Stimulated activated effector memory CD8-positive, alpha-beta T cell treated with anti-CD3 and anti-CD28 coated beads, Interleukin-12 subunit alpha, Interleukin-12 subunit beta, amount 100 ng/mL, for 72 hours (primary cell): ENCODE measurements at places on chromosomes 13 and 19.

DNA sequence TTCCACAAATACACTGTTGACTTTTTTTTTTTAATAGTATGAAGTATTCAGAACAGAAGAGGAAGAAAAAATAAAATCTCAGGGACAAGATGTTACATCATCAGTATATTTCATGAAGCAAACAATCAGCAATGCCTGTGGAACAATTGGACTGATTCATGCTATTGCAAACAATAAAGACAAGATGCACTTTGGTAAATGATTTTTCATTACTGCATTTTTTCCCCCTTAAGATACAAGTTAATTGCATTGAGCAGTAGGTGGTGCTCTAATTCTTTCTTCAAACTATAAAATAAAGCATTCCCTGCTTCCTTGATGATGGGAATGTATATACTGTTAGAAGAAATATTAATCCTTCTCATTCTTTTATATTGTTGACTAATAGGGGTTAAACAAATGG lies 17.1 kb downstream of the UCHL3 start:
- no peak for DNase-seq

- no peak for DNase-seq
Measured at GRCh38 chr19:7877249-7877836, 3.2 kb upstream of the PRR36 start.

GRCh38 chr19:49875857-49876421 lies 1.2 kb downstream of the AKT1S1 start:
- no peak for DNase-seq

- DNase-seq, result no peak
Measured at GRCh38 chr19:17490411-17490810, 20.1 kb downstream of the SLC27A1 start.

DNA sequence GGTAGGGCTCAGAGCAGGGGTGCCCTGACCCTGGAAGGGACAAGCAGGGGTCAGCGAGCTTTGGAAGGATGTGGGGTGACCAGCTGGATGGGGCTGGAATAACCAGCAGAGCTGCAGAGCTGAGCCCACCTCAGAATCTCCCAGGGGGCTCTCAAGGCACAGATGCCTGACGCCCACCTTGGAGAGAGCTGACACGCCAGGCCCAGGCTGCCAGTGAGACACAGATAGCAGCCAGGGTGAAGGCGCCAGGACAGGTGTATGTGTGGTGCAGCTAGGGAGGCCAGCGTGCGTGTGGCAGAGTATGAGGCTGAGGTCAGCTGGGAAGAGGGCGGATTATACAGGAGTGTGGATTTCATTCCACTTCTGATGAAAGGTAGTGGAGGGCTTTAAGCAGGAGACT lies 8.9 kb downstream of the AP1M1 start:
- DNase-seq, result no peak

- no peak for DNase-seq
Measured at GRCh38 chr19:15251749-15252397, 19.6 kb upstream of the EPHX3 start.

DNA sequence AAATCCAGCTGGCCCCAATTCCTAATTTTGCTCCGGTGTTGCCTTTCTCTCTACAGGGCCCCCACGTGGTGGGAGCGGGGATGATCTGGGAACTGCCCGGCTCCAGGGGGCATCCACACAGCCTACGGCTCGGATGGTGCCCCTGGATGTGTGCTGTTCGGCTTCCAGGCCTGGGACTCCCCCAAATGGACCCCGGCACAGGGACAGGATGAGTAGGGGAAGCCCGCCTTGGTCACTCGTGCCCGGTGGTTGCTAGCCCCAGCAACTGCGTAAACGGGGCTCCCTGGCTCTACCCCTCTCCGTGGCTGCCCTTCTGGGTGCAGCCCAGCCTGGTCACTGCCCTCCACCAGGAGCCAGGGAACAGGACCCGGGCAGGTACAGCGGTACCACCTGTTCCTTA lies 111.5 kb downstream of the TEX26 start:
- no peak for DNase-seq

DNA sequence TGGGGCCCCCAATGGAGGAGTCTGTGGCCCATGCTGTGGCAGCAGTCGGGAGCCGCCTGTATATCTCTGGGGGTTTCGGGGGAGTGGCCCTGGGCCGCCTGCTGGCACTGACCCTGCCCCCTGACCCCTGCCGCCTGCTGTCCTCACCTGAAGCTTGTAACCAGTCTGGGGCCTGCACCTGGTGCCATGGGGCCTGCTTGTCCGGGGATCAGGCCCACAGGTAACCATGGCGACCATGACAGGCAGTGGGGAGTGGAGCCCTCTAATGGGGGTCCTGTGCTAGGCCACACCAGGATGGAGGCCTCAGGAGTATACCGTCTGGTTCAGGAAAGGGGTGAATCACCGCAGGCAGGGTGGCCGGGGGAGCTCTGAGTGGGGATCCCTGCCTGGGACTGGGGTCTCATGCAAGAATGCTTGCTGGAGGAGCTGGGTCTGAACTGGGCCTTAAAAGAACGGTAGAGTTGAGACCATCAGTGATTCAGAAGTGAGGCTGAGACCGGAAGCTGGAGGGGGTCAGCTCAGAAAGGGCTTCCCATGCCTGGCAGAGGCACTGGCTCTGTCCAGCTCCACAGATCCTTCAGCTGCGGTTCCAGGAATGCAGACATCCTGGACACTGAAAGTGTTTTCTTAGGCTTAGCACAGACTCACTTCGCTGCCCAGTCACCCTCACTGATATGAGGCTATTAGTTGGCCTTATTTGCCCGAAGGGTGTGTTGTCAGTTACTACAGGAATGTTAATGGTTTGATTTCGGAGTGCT lies 29.1 kb downstream of the CNFN start:
- DNase-seq, result no peak

- peak; percentile 52 for DNase-seq
Measured at GRCh38 chr19:57708641-57709361, at the start of gene ZNF154. TSS of gene ZNF154 (minus strand) at chr19:57709204. CDS start at chr19:57708971, 233 bp downstream.

DNA sequence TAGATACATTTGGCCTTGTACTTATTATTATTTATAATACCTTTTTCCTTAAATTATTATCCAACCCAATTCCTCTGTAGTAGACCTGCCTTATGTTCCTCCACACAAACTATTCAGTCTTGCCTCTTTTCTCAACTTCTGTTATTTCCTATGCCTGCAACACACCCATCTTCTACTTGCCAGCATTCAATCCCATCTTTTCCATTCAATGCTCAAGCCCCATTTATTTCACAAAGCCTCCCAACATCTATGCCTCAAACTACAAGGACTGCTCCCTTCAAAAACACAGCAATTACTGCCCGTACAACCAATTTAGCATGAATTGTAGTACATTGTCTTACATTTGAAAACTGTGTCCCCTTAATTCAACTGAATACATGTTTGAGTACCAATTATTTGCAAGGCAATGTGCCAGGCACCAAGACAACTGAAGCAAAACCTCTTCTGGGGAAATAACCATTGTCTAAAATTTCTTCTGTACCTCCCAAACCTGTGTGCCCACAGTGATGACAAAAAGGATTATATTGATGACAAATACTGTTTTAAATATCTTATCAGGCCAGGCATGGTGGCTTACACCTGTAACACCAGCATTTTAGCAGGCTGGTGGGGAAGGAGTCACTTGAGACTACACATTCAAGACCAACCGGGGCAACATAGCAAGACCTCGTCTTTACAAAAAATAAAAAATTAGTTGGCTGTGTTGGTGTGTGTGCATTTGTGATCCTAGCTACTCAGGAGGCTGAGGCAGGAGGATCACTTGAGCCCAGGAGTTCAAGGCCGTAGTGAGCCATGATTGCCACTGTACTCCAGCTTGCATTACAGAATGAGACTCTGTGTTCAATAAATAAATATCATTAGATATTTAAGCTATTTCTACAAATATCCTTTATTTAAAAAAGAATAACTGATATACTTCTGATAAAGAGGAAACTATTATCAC lies 35.1 kb downstream of the ELF1 start:
- DNase-seq, result no peak

DNA sequence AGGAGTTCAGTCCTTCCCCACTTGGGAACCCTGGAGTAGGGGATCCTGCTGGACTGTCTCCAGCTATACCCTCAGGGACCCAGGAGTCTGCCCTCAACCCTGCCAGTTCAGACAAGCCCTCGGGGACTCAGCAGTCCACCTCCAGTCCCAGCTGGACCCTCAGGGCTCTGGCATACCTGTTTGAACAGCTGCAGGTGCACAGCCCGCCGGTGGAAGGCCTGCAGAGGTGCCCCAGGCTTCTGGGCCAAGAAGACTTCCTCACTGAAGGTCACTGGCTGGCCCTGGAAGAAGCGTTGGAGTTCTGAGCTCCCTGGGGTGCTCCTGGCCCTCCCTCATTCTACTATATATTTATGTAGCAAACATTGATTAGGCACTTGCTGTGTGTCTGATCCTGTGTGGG lies 8.6 kb downstream of the CRB3 start:
- DNase-seq, result no peak

DNA sequence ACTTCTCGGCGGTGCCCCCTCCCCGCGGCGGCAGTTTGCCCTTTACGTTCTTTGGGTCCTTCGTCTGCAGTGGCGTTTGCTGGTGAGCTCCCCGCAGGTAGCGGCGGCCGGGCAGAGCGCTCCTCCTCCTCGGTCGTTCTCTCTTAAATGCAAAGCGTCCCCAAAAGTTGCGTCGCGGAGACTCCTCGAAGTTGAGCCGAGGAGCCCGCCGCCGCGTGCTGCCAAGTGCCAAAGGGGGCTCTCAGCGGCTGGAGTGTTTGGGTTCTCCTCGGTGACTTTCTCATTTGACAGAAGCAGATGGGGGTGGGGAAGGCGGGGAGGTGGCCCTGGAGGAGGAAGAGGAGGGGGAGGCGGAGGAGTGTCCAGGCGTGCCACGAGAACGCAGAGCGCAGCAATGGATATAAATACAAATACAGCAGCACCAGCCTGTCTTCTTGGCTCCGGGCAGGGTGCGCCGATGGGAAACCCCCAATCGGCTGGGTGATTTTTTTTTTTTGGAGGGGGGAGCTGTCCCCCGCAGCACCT lies at the start of gene SOX21:
TSS of gene SOX21 (minus strand) at position 259 of the 525 bp plus-strand sequence. CDS start 496 bp downstream, outside the sequence.
- DNase-seq, result no peak

DNA sequence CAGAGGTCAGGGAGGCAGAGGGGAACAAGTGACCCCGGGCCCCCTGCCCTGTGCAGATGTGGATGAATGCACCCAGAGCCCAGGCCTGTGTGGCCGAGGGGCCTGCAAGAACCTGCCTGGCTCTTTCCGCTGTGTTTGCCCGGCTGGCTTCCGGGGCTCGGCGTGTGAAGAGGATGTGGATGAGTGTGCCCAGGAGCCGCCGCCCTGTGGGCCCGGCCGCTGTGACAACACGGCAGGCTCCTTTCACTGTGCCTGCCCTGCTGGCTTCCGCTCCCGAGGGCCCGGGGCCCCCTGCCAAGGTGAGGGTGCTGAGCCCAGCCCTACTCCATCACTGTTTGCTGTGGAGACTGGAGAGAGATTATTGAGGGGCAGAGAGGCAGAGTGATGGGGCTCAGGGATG lies 9.9 kb downstream of the LTBP4 start:
- DNase-seq, result no peak

GRCh38 chr13:110471833-110472162 lies 89.7 kb downstream of the RAB20 start:
- no peak for DNase-seq

DNA sequence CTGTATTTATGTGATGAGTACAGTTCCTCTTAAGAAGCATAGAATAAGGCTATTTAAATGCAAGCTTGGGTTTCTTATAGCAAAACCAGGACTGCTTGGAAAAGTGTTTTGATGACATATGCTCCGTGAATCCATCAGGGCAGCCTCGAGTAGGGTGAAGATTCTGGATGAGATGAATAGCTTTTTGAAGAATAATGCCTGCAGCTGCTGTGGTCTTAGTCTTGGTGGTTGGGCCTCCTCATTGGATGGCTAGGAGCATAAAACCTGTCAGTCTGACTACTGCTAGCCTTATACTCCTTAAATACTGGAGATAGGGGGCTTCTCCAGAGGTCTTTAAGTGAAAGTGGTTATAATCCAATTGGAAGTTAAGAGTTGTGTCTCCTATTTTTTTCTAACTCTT lies 704.3 kb downstream of the FGF9 start:
- no peak for DNase-seq

DNA sequence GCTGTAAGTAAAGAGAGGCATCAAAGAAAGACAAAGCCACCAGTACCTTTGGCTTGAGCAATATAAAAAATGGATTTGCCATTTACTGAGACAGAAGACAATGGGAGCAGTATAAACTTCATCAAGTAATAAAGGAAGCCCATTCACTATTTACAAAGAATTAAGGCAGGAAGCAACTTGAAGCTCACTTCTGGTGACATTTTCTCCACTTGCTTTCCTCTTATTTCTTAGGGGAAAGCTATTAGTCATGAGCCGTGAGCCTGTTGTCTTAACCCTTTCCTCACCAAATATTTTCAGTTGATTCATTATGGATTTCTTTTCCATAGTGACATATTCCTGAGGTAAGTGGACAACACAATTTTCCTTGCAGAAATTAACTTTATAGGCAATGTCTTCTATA lies 156.8 kb downstream of the DNAJC3 start:
- DNase-seq, result no peak

- no peak for DNase-seq
Measured at GRCh38 chr13:28582225-28582891, 76.6 kb upstream of the POMP start.

GRCh38 chr19:45418802-45419201 lies 4.9 kb downstream of the ERCC1 start:
- no peak for DNase-seq

DNA sequence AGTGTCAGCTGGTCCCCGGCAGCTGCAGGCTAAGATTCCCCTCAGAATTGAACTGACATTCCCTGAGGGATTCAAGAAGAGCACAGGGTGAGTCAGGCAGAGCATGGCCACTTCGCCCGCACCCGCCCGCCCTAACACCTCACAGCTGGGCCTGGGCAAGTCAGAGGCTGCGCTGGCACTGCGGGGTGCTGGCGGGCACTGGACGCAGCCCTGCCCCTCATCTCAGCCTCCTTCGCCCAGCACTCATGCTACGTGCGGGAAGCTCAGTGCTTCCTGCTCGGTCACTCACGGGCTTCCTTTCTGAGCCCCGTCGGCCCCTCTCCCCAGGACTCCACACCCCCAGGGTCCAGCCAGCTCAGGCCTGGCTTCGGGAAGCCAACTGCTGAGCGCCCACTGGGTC lies 56.9 kb downstream of the MLLT1 start:
- DNase-seq, result no peak

GRCh38 chr13:110015253-110015652 lies 228.9 kb upstream of the IRS2 start:
- no peak for DNase-seq
